ENCODE measurements at places on chromosomes 7 and 10. TPM values are rescaled to one million over a fixed set of nuclear protein-coding genes. Genes with fewer than 3 reads are reported as not detected.

DNA sequence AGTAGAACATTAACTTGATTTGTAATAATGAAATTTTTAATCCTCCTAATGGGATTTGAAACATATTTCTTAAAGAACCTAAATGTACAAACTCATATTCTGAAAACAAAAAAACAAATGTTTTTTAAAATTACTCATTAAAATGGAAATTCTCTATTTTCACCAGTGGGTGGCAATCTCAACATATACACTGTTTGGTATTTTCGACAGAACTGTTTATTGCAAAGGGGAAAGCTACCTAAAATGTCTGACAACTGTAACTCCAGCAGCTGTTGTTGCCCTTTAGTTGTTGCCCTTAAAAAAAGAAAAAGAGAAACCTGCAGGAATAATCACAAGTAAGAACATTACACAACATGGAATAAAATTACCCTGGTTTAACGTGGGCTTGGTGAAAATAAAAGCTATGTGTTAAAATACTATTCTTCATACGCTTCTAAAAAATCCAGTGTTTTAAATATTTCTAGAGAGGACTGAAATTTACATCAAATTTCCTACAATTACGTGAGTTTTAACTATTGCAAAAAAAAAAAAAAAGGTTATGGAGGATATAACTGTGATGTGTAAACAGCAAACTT, 54.5 kb downstream of the COL1A2 start:
- H3K27me3 ChIP-seq = no peaks in the 10 kb centered on the region
- no peak overlapping the region for H3K27ac ChIP-seq
- no peak overlapping the region for H3K4me3 ChIP-seq
- H3K4me1 ChIP-seq = no peaks in the 10 kb centered on the region
- no peaks in the 10 kb centered on the region for H3K36me3 ChIP-seq

The SP8 gene
- total RNA-seq = not detected

- no peaks in the 10 kb centered on the region for H3K4me1 ChIP-seq
- no peaks in the 10 kb centered on the region for H3K27me3 ChIP-seq
- no peak overlapping the region for H3K4me3 ChIP-seq
- no peaks in the 10 kb centered on the region for H3K36me3 ChIP-seq
- DNase-seq = no peak
- no peak overlapping the region for H3K27ac ChIP-seq
These were observed 10.4 kb downstream of the RALA start for GRCh38 chr7:39633563-39634477.

The TCAF1 gene
- total RNA-seq = 58.6 TPM

DNA sequence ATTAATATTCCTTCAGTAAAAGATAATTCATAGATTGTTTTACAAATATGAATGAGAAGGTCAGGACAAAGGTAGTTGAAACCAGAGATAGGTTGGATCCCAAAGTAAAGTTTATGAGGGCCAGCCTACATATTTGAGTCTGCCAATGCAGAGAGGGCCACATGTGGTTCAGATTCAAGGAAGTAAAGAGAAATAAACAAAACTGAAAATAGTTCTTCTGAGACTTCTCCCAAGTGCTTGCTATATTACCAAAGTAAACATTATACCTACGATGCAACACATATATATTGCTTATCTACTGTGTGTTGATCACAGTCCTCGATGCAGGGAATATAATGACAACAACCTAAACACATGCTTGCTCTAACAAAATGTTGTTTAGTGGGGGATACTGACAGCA, 109.8 kb downstream of the MALRD1 start:
- no peaks in the 10 kb centered on the region for H3K36me3 ChIP-seq
- H3K27ac ChIP-seq = no peak overlapping the region
- no peaks in the 10 kb centered on the region for H3K4me1 ChIP-seq

- H3K36me3 ChIP-seq = no peaks in the 10 kb centered on the region
- H3K27me3 ChIP-seq = no peaks in the 10 kb centered on the region
- H3K4me3 ChIP-seq = no peak overlapping the region
- no peaks in the 10 kb centered on the region for H3K4me1 ChIP-seq
These were observed 139.6 kb downstream of the TSPAN12 start for GRCh38 chr7:120718361-120718760.

GRCh38 chr7:99669782-99670181, 10.0 kb downstream of the CYP3A5 start:
- no peak overlapping the region for H3K27ac ChIP-seq
- DNase-seq = no peak
- H3K4me1 ChIP-seq = no peaks in the 10 kb centered on the region
- no peaks in the 10 kb centered on the region for H3K27me3 ChIP-seq
- H3K36me3 ChIP-seq = no peaks in the 10 kb centered on the region

DNA sequence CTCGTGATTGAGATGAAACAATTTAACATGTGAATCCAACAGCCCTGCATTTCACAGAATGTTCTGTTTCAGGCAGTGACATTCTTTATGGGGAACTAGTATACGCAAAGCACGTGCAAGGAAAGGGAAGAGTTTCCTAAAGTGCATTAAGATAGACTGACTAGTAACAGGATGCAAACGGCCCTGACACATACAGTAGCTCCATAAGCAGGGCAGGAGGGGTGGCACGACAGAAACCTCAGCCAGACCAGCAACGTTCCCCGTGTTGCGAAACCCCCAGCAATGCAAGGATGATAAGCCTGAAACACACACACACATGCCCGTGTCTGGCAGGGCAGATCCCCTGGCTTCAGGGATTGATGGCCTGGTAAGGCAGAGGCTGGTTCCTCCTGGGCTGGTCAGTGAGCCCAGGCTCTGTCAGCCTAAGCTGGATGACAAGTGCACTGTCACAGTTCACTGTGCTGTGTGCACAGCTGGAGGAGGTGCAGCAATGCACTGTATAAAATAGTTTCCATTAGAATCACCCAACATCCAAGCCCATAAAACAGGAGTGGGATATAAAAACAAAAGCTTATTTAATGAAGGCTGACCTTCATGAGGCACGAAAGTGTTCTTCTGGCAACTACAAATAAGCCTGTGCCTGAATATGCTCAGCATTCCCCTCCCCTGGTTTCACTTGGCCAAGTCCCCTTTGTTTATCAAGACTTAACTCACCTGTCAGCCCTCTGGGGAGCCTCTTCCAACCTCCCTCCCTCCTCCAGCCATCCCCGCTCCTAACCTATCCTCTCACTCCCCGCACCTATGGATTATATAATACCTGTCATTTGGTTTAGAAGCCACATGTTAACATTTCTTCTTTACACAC, 88.8 kb downstream of the GSAP start:
- peaks cover 16% of the 10 kb centered on the region for H3K4me1 ChIP-seq
- H3K36me3 ChIP-seq = no peaks in the 10 kb centered on the region

DNA sequence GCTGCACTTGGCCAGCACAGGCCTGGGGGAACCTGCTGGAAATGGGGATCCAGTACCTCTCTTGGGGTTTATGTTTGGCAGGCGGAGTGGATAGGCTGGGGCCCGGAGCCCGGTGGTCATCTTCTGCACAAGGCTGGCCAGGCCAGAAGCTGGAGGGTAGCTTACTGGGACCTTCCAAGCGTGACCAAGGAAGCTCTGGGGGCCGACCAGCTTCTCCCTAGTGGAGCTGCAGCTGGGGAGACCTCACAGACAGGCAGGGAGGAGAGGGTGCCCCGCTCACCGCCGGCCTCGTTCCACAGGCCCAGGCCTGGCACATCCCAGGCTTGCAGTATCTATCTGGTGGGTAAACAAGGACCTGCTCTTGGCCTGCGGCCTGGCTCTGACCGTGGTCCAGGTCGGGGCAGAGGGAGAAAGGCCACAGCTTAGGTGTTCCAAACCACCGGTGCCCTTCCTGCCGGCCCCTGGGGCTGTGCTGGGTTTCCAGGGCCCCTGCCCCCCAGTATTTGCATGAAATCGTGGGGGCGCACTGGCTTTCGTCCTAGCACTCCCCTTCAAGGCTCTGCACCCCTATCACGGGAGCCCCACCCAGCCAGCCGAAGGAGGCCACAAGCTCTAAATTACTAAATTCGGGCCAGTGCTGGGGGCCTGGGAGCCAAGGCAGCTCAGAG, 1.5 kb upstream of the ELFN1 start:
- H3K27me3 ChIP-seq = no peaks in the 10 kb centered on the region
- H3K4me1 ChIP-seq = no peaks in the 10 kb centered on the region
- H3K36me3 ChIP-seq = no peaks in the 10 kb centered on the region
- H3K4me3 ChIP-seq = no peak overlapping the region
- no peak overlapping the region for H3K27ac ChIP-seq

GRCh38 chr7:45656431-45656830, 82.3 kb downstream of the ADCY1 start:
- DNase-seq = no peak
- H3K27me3 ChIP-seq = no peaks in the 10 kb centered on the region
- H3K4me3 ChIP-seq = no peak overlapping the region
- no peaks in the 10 kb centered on the region for H3K36me3 ChIP-seq
- no peaks in the 10 kb centered on the region for H3K4me1 ChIP-seq
- no peak overlapping the region for H3K27ac ChIP-seq

The NACAD gene
- 15.7 TPM for total RNA-seq

The TAS2R41 gene
- total RNA-seq = 0.69 TPM

DNA sequence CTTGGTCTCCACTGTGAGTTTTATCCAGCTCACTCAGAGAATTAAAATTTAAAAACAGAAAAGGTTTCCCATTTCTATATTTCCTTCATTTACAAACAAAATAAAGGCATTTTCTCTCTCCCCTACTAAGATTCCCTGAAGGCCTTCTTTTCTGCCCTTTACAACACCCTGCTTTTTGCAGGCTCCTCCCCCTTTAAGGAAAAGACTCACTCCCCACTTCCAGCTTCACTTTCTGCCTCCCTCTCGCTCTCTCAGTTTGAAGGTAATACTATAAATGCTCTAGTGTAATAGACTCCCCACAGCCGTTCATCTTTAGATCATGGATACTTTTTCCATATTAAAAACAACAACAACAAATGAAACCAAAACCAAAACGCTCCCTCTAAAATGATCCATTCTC, 53.3 kb downstream of the CDHR3 start:
- DNase-seq = no peak
- H3K27ac ChIP-seq = no peak overlapping the region
- H3K4me1 ChIP-seq = no peaks in the 10 kb centered on the region
- H3K4me3 ChIP-seq = no peak overlapping the region
- no peaks in the 10 kb centered on the region for H3K27me3 ChIP-seq
- H3K36me3 ChIP-seq = no peaks in the 10 kb centered on the region

The RAPGEF5 gene
- 68.1 TPM for total RNA-seq

The NUPR2 gene
- 1.1 TPM for total RNA-seq

- DNase-seq = no peak
- no peaks in the 10 kb centered on the region for H3K27me3 ChIP-seq
- H3K4me3 ChIP-seq = no peak overlapping the region
- no peaks in the 10 kb centered on the region for H3K4me1 ChIP-seq
- no peak overlapping the region for H3K27ac ChIP-seq
- H3K36me3 ChIP-seq = peaks cover 3% of the 10 kb centered on the region
These were observed 71.5 kb downstream of the RHOBTB1 start for GRCh38 chr10:60872451-60872850.

GRCh38 chr10:29131952-29132547, 156.8 kb upstream of the LYZL1 start:
- no peak overlapping the region for H3K27ac ChIP-seq
- no peaks in the 10 kb centered on the region for H3K4me1 ChIP-seq
- DNase-seq = no peak
- no peaks in the 10 kb centered on the region for H3K36me3 ChIP-seq
- no peaks in the 10 kb centered on the region for H3K27me3 ChIP-seq
- H3K4me3 ChIP-seq = no peak overlapping the region

The PROSER2 gene
- total RNA-seq = 6.5 TPM

DNA sequence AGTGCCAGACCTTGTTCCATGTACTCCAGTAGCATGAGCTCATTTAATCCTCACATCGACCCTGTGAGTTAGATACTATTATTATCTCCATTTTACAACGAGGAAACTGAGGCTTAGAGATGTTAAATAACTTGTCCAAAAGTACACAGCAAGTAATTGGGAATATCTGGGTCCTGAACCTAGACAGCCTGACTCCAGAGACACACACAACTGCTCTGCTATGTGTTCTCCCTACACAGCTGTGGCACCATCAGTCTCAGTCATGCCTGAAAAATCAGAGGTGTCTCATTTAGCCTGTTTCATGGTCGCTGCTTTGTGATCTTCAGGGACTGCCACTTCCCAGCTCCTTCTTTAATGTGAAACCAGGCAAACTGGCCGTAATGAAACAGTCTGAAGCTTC, 56.5 kb downstream of the COL1A2 start:
- H3K4me3 ChIP-seq = no peak overlapping the region
- H3K36me3 ChIP-seq = no peaks in the 10 kb centered on the region
- DNase-seq = no peak
- H3K4me1 ChIP-seq = no peaks in the 10 kb centered on the region
- no peaks in the 10 kb centered on the region for H3K27me3 ChIP-seq

DNA sequence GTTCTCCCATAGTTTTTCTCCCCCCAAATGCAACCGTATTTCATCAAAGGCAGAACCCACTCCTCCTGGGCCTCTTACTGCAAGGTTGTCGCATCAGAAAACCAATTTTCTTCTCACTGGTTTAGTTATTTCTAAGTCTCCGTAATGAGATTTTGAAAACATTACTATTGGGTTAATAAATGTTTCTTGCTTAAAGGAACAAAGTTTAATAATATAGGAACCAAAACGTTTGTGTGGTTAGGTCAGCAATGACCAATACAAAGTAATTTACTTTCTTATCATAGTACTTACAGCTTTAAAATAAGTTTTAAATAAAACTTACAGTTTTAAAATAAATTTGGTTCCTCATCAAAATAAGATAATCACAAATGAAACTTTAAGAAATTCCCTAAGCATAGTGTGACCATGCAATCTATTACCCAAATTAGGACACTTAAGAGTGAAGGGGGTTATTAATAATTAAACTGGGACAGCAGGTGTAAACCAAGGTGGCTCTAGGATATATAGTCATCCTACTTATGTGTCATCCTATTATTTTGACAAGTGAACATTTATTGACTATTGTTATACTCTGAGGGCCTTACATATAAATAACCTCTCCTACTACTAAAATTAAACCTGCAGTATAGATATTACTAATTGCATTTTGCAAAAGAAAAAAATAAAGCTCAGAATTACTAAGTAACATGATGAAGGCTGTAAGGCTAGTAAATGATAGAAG, 415.4 kb upstream of the LRRN3 start:
- H3K36me3 ChIP-seq = no peaks in the 10 kb centered on the region
- no peak overlapping the region for H3K4me3 ChIP-seq
- H3K4me1 ChIP-seq = no peaks in the 10 kb centered on the region

DNA sequence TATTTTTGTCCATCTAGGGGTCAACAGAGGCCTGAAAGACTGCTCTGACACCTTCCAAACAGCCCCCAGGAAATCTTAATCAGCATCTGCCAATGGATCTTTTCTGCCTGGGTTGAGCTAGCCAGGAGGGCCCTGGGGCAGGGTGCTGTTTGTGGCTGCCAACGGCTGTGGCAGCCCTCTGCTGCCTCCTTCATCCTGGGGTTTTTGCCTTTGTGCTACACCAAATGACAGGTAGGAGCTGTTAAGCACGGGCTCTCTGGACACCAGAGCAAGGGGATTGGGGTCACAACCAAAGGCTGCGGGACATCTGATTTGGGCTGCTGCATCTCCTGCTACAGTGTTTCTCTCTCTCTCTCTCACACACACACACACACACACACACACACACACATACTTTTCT, 2.0 kb upstream of the KIAA1217 start:
- no peaks in the 10 kb centered on the region for H3K27me3 ChIP-seq
- H3K4me1 ChIP-seq = no peaks in the 10 kb centered on the region
- no peaks in the 10 kb centered on the region for H3K36me3 ChIP-seq
- no peak overlapping the region for H3K4me3 ChIP-seq
- H3K27ac ChIP-seq = peak overlapping the region; percentile 4

Data from aorta (tissue), 5 donors.